ENCODE measurements at places on chromosomes 16 and 17.

GRCh38 chr16:77995843-77996455 lies 26.4 kb upstream of the CLEC3A start:
- no peak for DNase-seq

- DNase-seq, result no peak
These were observed 152.9 kb upstream of the C16orf82 start for GRCh38 chr16:26913851-26914250.

DNA sequence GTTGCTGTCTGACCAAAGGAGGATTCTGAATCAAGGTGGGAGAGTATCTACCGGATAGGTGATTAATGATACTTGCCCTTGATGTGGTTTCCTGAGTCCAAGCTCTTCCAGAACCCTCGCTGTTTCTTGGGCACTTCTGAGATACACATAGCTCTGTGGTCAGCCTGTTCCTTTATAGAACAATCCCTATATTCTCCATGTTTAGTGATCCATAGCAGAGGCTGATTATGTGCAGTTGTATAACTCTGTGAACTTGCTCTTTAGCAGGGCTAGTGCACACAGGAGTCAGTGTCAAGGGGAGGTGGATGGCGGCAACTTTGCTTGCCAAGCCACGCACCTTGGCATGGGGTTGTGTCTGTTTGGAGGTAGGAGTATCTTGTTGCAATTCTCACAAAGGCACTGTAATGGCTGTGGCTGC lies 36.1 kb downstream of the ARL4D start:
- DNase-seq, result no peak

DNA sequence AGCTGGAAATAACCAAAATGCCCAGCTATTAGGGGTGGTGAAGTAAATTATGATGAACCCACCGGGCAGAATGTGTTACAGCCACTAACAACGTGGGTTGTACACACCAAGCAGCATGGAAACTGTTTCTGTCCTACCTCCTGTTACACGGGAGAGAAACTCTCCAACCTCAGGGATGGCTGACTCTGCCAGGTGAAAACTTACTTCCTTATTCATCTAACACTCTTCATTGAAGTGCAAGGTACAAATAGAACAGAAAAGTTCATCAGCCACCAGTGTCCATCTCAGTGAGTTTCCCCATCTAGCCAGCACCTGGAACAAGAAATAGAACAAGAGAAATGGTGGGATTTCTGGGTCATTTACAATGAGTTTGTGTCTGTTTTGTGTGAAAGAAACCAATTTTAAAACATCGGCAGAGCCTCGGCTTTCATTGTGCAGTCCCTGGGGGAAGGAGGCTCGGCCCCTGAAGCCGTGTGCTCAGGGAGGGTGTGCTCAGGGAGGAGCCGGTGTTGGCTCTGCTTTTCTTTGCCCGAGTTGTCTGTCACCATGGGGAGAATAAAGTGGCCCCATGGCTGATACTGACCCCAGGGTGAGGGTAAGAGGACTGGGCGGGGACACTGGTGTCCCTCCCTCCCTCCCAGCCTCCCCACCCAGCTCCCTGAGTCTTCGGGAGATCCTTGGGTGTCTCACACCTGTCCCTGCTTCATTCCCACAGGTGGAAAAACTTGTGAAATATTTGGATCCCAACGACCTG lies 39.8 kb downstream of the RAB11FIP4 start:
- no peak for DNase-seq

DNA sequence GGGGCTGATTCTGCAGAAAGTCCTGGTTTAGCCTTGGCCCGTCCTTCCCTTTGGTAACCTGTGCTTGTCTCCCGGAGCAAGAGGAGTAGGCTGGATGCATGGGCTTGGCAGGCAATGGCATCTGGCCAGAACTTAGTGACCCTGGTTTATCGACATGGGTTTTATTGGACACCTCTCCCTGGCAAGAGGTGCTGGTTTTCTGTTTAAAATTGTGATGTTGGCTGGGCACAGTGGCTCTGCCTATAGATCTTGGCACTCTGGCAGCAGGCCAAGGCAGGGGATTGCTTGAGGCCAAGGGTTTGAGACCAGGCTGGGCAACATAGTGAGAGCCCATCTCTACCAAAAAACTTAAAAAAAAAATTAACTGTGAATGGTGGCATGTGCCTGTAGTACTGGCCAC lies 31.2 kb downstream of the SLC12A3 start:
- no peak for DNase-seq

DNA sequence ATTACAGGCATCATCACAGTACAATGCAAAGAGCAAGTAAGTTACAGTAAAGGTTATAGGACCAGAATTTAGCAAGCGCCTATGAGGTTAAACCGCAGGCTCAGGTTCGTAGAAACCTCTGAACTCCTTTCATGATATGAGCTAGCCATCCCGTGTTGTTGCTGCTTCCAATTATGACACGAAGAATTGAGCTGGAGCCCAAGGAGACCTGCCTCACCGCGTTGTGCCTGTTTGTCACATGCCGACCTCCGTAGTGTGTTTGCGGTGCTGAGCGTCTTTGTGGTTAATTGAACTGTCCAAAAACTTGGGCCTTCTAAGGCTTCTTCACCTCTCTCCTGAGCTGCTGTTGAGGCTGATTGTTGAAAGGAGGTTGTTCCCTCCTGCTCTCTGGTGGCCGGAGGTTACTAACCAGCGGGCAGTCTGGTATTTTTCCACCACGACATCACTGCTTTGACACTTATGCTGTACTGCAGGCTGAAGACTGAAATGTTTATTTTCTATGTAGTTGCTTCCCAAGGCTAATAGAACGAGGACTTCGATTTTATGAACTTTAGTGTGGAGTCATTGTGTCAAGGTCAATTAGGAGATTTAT lies 67.5 kb downstream of the SEC14L1 start:
- peak; percentile 74 for DNase-seq

DNA sequence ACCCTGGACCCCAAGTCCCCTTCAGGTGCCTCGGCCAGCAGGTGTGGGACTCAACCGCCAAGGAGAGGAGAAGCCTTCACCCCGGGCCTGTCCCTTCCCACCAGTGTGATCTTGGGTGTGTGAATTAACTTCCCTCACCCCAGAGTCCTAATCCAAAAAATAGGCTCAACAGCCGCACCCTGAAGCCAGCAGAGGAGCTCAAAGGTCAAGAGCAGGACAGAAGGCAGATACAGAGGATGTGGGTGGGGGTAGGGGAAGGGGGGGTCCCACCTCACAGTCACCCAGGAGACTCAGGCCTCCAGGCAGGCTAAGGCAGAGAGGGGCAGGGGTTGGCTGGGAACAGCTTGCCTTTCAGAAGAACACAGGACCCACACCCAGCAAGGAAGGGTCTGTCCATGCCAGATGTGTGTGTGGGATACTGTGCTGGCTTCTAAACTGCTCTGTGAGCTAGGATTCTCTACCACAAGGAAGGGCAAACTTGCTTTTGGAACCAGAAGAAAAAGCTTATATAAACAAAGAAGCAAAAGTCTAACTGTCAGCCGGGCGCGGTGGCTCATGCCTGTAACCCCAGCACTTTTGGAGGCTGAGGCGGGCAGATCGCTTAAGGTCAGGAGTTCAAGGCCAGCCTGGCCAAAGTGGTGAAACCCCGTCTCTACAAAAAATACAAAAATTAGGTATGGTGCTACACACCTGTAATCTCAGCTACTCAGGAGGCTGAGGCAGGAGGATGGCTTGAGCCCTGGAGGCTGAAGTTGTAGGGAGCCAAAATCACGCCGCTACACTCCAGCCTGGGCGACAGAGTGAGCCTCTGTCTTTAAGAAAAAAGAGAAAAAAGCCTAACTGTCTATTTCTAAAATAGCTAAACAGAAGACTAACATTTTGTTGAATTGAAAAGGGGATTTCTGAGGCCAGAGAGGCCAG lies 4.6 kb downstream of the PIEZO1 start:
- DNase-seq, result no peak

DNA sequence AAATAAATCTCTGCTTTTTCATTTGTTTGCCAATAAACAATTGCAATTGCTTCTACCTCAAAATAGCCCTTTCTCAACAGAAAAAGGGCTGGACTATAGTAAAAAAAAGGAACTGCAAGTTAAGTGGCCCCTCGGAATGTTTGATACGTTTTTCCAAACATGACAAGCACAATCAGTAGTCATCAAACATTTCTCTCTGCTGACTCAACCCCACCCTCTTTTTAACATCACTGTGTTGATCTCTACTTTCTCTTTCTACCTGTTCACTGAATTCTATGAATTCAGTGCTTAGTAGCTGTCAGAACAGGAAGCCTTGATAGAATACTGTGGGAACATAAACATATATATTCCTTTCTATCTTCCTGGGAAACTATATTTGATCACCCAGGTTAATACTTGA lies 116.5 kb upstream of the AXIN2 start:
- peak; percentile 34 for DNase-seq

- DNase-seq, result no peak
These were observed 5.3 kb upstream of the PRSS41 start for GRCh38 chr16:2792940-2793339.

- no peak for DNase-seq
These were observed 35.7 kb downstream of the MYH3 start for GRCh38 chr17:10621397-10621796.

GRCh38 chr17:62902531-62903220 lies 63.4 kb upstream of the TANC2 start:
- no peak for DNase-seq

DNA sequence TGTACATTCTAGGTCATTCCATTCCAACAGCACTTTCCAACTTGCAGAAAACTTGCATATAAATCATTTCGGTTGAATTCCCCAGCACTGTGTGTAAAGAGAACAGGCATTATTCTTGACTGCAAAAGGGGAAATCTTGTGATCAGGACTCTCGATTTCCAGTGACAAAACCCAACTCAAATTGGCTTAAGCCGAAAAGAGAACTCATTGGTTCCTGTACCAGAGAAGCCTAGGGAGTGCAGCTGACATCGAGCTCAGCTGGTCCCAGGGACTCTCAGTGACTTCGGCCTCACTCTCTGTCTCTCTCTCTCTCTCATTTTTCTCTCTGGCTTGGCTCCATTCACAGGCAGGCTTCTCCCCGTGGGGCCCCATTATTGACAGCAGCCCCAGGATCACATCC lies 30.7 kb downstream of the CD300LF start:
- DNase-seq, result no peak

DNA sequence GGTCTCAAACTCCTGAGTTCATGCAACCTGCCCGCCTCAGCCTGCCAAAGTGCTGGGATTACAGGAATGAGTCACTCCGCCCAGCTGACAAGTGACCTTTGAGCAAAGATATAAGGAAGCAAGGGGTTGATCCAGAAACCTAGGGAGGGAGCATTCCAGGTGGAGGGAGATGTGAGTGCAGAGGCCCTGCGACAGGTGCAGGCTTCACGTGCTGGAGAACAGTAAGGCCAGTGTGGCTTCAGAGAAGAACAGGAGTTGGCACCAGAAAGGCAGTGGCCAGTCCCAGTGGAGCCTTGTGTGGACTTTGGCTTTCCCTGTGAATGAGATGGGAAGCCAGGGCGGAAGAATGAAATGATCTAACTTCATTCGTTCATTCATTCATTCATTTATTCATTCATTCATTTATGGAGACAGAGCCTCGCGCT lies 73.6 kb upstream of the HAS3 start:
- DNase-seq, result no peak

DNA sequence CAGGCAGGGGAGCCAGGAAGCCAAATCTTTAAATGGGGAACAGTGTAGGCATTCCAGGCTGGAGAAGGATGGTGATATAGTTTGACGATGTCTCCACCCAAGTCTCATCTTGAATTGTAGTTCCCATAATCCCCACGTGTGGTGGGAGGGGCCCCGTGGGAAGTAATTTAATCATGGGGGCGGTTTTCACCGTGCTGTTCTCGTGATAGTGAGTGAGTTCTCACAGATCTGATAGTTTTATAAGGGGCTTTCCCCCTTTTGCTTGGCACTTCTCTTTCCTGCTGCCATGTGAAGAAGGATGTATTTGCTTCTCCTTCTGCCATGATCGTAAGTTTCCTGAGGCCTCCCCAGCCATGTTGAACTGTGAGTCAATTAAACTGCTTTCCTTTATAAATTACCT lies 28.8 kb downstream of the GINS3 start:
- no peak for DNase-seq

DNA sequence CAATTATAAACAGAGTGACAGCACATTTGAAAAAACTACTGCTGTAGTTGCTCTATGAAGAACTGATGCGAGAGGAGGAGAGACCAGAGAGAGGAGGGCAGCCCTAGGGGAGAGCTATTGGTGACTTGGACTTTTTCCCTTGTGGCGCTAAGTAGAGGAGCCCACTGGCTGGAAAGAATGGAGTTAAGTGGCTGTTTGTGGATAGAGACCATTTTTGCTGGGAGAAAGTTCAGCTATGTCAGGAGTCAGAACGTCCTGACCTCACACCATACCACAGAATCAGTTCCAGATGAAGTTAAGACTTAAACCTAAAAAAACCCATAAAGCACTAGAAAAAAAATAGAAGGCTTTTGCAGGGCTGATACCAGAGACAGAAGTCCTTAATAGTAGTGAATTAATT lies 2.0 kb downstream of the POLR2A start:
- DNase-seq, result no peak

DNA sequence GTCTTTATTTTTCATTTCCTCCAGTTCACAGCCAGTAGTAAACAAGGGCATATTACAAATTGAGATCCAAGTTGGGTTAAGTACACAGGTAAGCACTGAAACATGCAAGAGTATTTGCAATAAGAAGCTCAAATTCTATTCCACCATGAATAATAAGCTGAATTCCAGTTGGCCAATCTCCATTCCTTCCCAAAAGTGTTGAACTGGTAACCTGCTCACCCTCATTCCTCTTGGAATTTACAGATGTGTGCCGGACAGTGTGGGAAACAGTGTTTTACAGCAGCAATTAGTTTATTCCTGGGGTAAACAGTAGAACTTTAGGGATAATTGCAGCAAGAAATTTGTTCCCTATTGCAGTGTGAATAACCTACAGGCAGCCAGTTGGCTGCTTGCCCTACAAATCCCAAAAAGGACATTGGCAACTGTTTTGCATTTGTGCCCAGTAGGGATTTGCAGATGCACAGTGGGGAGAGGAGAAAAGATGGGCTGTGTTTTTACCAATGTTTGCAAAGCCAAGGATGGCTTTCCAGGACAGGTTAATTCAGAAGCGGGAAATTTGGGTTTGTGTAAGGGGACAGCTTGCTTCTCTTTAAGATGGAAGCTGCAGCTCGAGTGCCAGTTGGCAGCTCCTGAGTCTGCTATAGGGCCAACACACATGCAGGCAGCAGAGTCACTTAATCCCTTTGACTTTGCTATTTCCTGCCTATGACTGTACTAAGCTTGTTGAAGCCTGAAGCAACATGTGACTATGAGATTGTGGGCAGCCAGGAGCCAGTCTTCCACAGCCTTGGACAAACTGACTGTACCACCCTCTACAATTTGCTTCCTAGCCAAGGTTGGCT lies 318.9 kb downstream of the MAP2K6 start:
- DNase-seq, result peak; percentile 64

DNA sequence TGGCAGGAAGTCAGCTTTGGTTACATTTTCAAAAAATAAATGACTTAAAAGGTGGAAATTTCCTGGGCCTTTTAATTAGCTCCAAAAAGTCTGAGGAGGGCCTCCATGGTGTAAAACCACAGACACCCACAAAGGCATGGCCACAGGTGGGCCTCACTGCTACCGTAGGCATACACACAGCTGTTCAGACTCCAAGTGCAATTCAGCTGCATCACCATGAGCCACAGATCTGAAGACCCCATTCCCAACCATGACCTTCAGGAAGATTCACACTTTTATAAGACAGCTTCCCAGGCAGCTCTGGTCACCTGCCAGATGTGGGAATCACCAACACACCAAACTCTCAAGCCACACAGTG lies 20.6 kb downstream of the CSNK2A2 start:
- no peak for DNase-seq
